ENCODE measurements at places on chromosomes 16 and 17. TPM values are rescaled to one million over a fixed set of nuclear protein-coding genes. Genes with fewer than 3 reads are reported as not detected.

XYLT1 gene
- total RNA-seq = 12.8 TPM

PRSS27 gene
- 0.72 TPM for total RNA-seq

AGRP gene
- not detected for total RNA-seq

SECTM1 gene
- 0.75 TPM for total RNA-seq

NPLOC4 gene
- 139 TPM for total RNA-seq

C16orf90 gene
- not detected for total RNA-seq

NEK8 gene
- total RNA-seq = 11.0 TPM

SPN gene
- total RNA-seq = not detected

TMEM98 gene
- 189 TPM for total RNA-seq

TBC1D3I gene
- total RNA-seq = 1.00 TPM

LGALS9B gene
- not detected for total RNA-seq

TBKBP1 gene
- 30.4 TPM for total RNA-seq

DNA sequence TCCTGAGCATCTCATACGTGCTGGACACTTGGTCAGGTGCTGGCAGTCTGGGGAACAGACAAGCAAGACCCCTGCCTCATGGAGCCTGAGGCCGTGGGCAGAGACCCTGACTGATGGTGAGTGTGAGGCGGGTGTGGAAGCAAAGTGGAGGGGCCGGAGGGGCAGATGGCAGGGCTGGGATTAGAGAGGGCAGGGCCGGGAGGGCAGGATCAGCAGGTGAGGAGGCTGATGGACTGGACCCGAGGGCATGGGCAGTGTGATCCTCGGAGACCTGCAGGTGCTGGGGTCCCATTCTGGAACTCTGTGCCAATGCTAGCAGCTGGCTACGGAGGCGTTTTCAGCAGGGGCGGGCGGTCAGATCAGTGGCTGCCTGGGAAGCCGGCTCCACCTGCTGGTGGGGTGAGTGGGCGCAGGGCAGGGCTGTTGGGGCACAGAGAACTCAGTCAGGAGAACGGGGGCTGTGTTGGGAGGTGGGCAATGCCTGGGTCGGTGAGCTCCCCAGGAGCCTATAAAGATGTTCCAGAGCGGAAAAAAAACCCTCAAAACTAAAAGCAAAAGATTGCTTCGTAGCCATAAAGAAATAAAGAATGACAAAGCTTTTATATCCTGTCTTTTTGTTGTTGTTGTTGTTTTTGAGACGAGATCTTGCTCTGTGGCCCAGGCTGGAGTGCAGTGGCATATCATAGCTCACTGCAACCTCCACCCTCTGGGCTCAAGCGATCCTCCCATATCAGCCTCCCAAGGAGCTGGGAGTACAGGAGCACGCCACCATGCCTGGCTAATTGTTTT lies 8.9 kb upstream of the C16orf74 start:
- no peaks in the 10 kb centered on the region for H3K4me1 ChIP-seq
- H3K27me3 ChIP-seq = no peaks in the 10 kb centered on the region
- DNase-seq = no peak
- H3K4me3 ChIP-seq = no peak overlapping the region
- H3K27ac ChIP-seq = no peak overlapping the region

GRCh38 chr16:89555780-89556179 lies 4.7 kb upstream of the RPL13 start:
- H3K4me3 ChIP-seq = no peak overlapping the region
- H3K4me1 ChIP-seq = peaks cover 12% of the 10 kb centered on the region
- no peak for DNase-seq
- H3K27me3 ChIP-seq = no peaks in the 10 kb centered on the region

- H3K36me3 ChIP-seq = no peaks in the 10 kb centered on the region
- H3K27me3 ChIP-seq = no peaks in the 10 kb centered on the region
- DNase-seq = no peak
- H3K4me3 ChIP-seq = no peak overlapping the region
These were observed 209.6 kb upstream of the CACNG5 start for GRCh38 chr17:66625311-66625767.

DNA sequence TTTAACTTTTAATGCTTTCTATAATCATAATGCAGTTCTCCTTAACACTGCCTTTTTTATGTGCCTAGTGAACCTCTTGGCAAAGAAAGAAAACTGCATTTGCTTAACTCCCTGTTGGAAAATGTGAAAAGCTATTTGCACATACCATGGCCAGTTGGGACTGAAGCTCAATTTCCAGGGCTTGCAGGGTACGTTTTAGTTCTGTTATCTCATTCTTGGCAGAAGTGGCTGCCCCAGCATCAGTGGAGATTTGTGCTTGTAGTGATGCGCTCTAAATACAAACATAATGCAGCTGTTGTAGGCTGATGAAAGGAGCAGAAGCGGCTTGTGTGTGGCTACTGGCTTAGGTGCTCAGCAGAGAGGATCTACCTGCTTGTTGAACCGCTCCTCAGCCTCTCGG lies 3.7 kb downstream of the KRT24 start:
- no peak overlapping the region for H3K4me3 ChIP-seq
- H3K27ac ChIP-seq = no peak overlapping the region
- no peak for DNase-seq
- peaks cover 45% of the 10 kb centered on the region for H3K4me1 ChIP-seq

GRCh38 chr16:20918486-20919239 lies 18.1 kb downstream of the LYRM1 start:
- no peak overlapping the region for H3K4me3 ChIP-seq
- no peaks in the 10 kb centered on the region for H3K27me3 ChIP-seq
- no peaks in the 10 kb centered on the region for H3K36me3 ChIP-seq
- no peak overlapping the region for H3K27ac ChIP-seq

DNA sequence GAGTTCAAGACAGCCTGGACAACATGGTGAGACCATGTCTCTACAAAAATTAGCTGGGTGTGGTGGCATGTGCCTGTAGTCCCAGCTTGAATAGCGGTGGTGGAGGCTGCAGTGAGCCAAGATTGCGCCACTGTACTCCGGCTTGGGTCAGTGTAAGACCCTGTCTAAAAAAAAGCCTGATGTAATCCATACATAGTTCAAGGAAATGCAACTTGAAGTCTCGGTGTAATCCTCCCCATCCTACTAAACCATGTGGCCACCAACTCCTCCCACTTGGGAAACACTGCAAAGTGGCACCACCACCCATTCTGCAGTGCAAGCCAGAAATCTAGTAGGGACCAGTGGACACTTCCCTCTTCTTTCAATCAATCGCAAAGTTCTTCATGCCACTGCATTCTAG lies 5.4 kb upstream of the KPNB1 start:
- H3K4me1 ChIP-seq = peaks cover 6% of the 10 kb centered on the region
- H3K4me3 ChIP-seq = no peak overlapping the region
- no peak overlapping the region for H3K27ac ChIP-seq
- H3K27me3 ChIP-seq = no peaks in the 10 kb centered on the region
- no peaks in the 10 kb centered on the region for H3K36me3 ChIP-seq

- no peaks in the 10 kb centered on the region for H3K4me1 ChIP-seq
- no peaks in the 10 kb centered on the region for H3K27me3 ChIP-seq
- H3K36me3 ChIP-seq = no peaks in the 10 kb centered on the region
- no peak for DNase-seq
- no peak overlapping the region for H3K27ac ChIP-seq
These were observed 141.8 kb downstream of the PITPNC1 start for GRCh38 chr17:67518876-67519275.

DNA sequence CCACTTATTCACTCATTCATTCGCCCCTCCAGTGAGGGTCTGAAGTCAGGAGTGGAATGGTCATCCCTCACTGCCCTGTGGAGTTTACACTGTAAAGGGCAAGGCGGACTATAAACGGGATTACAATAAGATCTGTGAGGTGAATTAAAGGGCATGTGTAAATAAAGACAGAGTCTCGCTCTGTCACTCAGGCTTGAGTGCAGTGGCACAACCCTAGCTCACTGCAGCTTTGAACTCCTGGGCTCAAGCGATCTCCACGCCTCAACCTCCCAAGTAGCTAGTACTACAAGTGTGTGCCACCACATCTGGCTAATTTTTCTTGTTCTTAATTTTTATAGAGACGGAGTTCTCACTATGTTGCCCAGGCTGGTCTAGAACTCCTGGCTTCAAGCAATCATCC lies 25.8 kb downstream of the GINS3 start:
- H3K27me3 ChIP-seq = no peaks in the 10 kb centered on the region
- no peak for DNase-seq
- no peaks in the 10 kb centered on the region for H3K4me1 ChIP-seq
- H3K4me3 ChIP-seq = no peak overlapping the region

DNA sequence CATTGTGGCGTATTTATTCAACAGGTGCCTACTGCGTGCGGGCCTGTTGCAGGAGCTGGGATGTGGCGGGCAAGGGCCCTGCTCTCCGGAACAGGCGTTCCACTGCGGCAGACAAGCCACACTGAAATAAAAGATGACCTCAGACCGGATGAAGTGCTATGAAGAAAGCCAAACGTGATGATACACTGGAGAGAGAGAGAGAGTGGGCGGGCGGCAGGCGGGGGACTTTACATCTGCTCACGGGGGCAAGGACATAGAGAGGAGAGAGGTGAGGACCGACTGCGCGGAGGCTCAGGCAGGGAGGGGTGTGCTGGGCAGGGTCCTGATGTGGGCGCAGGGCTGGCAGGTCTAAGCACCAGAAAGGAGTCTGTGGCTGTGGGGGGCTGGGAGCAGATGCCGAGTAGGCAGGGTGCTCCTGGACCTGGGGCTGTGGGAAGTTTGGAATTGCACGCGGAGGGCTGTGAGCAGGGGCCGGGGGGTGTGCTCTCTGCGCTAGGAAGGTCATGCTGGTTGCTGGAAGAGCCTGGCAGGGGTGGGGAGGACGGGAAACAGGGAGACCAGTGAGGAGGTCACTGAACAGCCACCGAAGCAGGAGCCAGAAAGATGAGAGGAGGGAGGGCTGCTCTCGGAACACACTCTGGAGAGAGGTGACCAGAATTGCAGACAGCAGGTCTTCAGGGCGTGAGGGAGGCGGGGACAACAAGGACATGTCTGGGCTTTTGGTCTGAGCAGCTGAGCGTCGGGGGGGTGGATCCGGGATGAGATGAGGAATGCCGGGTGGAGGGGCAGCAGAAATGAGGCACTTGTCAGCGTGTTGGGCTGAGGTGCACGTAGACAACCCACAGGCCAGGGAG lies 9.9 kb downstream of the MXRA7 start:
- peaks cover 24% of the 10 kb centered on the region for H3K4me1 ChIP-seq
- H3K27me3 ChIP-seq = no peaks in the 10 kb centered on the region
- DNase-seq = no peak
- H3K36me3 ChIP-seq = no peaks in the 10 kb centered on the region
- no peak overlapping the region for H3K4me3 ChIP-seq

GRCh38 chr17:51231999-51232398 lies 27.9 kb downstream of the MBTD1 start:
- no peaks in the 10 kb centered on the region for H3K36me3 ChIP-seq
- no peak for DNase-seq
- no peak overlapping the region for H3K27ac ChIP-seq
- H3K4me3 ChIP-seq = no peak overlapping the region
- no peaks in the 10 kb centered on the region for H3K27me3 ChIP-seq

- H3K27ac ChIP-seq = no peak overlapping the region
- DNase-seq = no peak
- no peak overlapping the region for H3K4me3 ChIP-seq
- no peaks in the 10 kb centered on the region for H3K36me3 ChIP-seq
- peaks cover 5% of the 10 kb centered on the region for H3K4me1 ChIP-seq
- no peaks in the 10 kb centered on the region for H3K27me3 ChIP-seq
These were observed 19.4 kb upstream of the SSTR5 start for GRCh38 chr16:1053121-1053521.

- no peak for DNase-seq
- H3K4me1 ChIP-seq = no peaks in the 10 kb centered on the region
- peaks cover 2% of the 10 kb centered on the region for H3K36me3 ChIP-seq
- no peak overlapping the region for H3K27ac ChIP-seq
These were observed 32.1 kb upstream of the IL17C start for GRCh38 chr16:88606148-88606757.

GRCh38 chr17:57295526-57296023 lies 39.3 kb downstream of the MSI2 start:
- peak; percentile 62 for DNase-seq
- H3K27ac ChIP-seq = peak overlapping the region; percentile 86
- H3K4me1 ChIP-seq = peaks cover 48% of the 10 kb centered on the region

DNA sequence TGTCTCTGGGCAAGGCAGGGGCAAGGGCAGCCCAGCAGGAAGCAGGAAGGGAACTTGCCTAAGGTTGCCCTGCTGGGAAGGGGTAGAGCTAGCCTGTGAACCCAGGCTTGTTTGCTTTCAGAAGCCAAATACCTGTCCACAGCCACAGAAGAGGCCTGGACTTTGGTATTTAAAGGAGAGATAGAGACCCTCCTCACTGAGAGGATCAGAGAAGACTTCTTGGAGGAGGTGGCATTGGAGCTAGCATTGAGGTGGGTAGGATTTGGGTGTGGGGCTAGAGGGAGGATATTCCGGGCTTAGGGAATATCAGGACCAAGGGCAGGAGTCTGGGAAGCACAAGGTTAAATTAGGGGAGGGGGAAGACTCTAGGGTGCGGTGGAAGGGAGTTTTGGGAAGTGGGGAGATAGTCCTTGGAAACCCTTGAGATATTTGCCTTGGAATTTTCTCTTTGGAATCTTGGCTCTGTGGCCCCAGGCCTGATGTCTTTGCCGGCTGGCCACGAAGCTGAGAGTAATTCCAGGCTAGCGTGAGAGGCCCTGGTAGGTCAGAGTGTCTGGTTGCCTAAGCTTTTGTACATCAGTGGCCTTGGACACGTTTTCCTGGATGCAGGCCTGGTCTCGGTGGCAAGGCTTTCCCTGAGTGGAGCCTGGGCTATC lies 13.1 kb upstream of the ETV4 start:
- peaks cover 41% of the 10 kb centered on the region for H3K4me1 ChIP-seq
- no peak overlapping the region for H3K4me3 ChIP-seq
- H3K27ac ChIP-seq = peak overlapping the region; percentile 66
- no peaks in the 10 kb centered on the region for H3K27me3 ChIP-seq

GRCh38 chr17:72165867-72166439 lies 45.1 kb downstream of the SOX9 start:
- H3K27ac ChIP-seq = no peak overlapping the region
- H3K27me3 ChIP-seq = no peaks in the 10 kb centered on the region
- no peaks in the 10 kb centered on the region for H3K4me1 ChIP-seq
- no peaks in the 10 kb centered on the region for H3K36me3 ChIP-seq
- no peak for DNase-seq
- H3K4me3 ChIP-seq = no peak overlapping the region

DNA sequence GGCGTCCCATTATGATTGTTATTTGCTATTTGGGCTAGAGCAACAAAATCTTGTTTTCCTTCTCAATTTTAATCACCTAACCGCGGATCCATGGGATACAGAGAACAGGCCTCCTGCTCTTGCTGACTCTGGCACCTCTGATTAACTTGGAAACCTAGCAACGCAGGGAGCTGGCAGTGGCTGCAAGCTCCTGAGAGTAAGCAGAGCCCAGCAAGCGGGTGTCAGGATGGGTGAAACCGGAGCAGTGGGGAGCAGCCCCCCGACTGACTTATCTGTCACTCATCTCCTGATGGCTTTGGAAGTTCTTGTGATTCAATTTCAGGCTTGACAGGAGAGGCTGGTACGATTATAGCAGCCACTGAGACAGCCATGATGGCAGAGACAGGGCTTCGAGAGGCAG lies 45.5 kb upstream of the CDC42EP4 start:
- no peaks in the 10 kb centered on the region for H3K36me3 ChIP-seq
- DNase-seq = no peak
- H3K4me3 ChIP-seq = no peak overlapping the region
- peaks cover 6% of the 10 kb centered on the region for H3K4me1 ChIP-seq
- H3K27ac ChIP-seq = no peak overlapping the region
- no peaks in the 10 kb centered on the region for H3K27me3 ChIP-seq

Data from Caco-2 (cell line).